ENCODE measurements at places on chromosomes 3 and 15. TPM values are rescaled to one million over a fixed set of nuclear protein-coding genes. Genes with fewer than 3 reads are reported as not detected.

The ATOSA gene
- 103 TPM for total RNA-seq

The CHRNA5 gene
- 3.2 TPM for total RNA-seq

The MYH15 gene
- total RNA-seq = 0.05 TPM

- DNase-seq = no peak
- no peak overlapping the region for H3K27ac ChIP-seq
- no peaks in the 10 kb centered on the region for H3K27me3 ChIP-seq
- H3K4me1 ChIP-seq = no peaks in the 10 kb centered on the region
Observed at GRCh38 chr15:66729331-66729951, 27.4 kb downstream of the SMAD6 start.

The KATNBL1 gene
- total RNA-seq = 33.0 TPM

The ZNF501 gene
- 4.1 TPM for total RNA-seq

DNA sequence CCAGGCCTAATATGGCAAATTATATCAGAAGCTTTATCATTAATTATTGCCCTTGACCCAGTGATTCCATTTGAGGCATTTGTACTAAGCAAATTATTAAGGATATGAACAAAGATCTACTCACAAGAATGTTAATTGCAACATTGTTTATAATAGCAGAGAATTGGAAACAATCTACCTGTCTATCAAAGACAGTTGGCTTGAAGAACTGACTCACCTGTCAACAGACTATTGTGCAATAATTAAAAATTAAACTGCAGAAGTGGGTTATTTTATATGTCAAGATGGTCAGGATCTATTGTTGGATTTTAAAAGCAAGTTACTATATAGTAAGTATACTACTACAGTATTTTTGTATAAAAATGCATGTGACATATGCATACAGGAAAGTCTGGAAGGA is 6.7 kb upstream of the FETUB start:
- H3K27ac ChIP-seq = no peak overlapping the region
- no peak for DNase-seq
- no peaks in the 10 kb centered on the region for H3K36me3 ChIP-seq
- H3K4me1 ChIP-seq = no peaks in the 10 kb centered on the region

GRCh38 chr3:138361561-138361971 is 13.2 kb downstream of the MRAS start:
- no peaks in the 10 kb centered on the region for H3K27me3 ChIP-seq
- no peaks in the 10 kb centered on the region for H3K4me1 ChIP-seq
- no peaks in the 10 kb centered on the region for H3K36me3 ChIP-seq
- no peak for DNase-seq
- no peak overlapping the region for H3K27ac ChIP-seq
- no peak overlapping the region for H3K4me3 ChIP-seq

DNA sequence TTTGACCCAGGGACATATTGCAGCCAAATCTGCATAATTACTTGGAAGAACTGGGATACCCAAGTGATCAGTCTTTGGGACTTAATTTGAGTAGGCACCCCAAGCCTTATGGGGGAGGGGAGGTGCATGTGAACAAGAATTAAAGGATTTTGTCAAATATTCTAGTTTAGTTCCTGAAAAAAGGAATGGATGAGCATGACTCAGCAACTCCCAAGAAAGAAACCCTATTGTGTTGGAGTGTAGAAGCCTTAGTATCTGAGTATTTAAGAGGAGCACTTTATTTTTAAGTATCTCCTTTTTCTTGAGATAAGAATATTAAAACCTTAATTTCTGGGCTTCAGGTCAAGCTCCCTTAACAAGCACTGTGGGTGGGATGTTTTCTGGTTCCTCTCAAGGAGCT is 222.4 kb downstream of the CD47 start:
- no peak overlapping the region for H3K4me3 ChIP-seq
- H3K27ac ChIP-seq = no peak overlapping the region
- no peaks in the 10 kb centered on the region for H3K4me1 ChIP-seq
- H3K36me3 ChIP-seq = no peaks in the 10 kb centered on the region

DNA sequence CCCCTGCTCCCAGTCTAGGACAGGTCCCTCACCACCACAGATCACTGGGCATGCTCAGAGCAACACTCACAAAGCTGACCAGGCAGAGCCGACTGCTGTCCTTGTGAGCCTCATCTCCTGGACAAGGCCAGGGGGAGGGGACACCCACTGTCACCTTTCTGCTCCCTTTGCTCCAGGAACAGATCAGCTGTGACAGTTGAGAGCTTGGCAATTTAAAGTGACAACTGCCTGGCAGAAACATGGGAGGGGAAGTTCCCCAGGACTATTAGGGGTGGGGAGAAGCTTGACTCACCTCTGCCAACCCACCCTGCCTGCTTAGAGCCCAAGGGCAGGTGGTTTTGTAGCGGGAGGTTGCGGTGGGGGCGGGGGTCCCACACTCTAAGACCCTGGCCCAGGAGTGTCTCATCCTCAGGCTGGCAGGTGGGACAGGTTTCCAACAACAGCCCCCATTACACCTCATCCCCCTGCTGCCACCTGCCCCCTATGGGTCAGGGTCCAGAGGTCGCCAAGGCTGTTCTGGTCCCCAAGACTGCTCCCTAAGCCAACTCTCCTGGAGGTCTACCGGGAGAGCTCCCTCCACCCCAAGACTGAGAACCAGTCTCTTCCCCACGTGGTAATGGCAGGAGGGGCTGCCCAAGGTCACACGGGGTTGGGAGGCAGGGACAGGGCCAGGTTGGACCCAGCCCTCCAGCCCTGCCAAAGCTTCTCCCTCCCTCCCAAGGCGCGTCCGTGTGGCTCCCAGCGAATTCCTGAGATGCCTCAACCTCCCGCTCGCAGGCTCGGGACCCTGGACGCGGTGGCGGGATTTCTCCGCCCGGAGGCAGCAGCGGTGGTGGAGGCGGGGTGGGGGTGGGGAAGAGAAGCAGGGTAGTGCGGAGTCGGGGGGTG is 80.4 kb downstream of the IQSEC1 start:
- no peak overlapping the region for H3K27ac ChIP-seq
- no peak overlapping the region for H3K4me3 ChIP-seq

- no peaks in the 10 kb centered on the region for H3K4me1 ChIP-seq
- no peak for DNase-seq
Observed at GRCh38 chr3:120182613-120183511, 88.6 kb upstream of the GSK3B start.

DNA sequence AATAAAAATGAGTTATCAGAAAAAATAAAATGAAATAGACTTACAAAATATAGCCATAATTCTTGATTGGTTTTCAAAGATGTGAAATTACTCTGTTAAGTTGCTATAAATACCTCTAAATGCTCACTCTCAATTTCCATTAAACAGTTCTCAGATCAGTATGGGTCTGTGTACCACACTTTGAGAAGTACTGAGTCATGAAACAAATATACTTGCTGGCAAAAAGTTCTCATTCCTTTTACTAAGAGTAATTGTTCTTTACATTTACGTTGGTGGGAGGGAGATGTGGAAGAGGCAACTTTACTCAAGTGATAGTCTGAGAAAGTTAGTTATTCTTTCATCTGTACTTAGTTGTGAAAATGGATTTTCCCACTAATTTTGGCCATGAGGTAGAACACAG is 96.3 kb downstream of the ZNF385D start:
- H3K4me3 ChIP-seq = no peak overlapping the region
- H3K27me3 ChIP-seq = no peaks in the 10 kb centered on the region
- H3K36me3 ChIP-seq = no peaks in the 10 kb centered on the region
- no peak overlapping the region for H3K27ac ChIP-seq
- H3K4me1 ChIP-seq = no peaks in the 10 kb centered on the region

DNA sequence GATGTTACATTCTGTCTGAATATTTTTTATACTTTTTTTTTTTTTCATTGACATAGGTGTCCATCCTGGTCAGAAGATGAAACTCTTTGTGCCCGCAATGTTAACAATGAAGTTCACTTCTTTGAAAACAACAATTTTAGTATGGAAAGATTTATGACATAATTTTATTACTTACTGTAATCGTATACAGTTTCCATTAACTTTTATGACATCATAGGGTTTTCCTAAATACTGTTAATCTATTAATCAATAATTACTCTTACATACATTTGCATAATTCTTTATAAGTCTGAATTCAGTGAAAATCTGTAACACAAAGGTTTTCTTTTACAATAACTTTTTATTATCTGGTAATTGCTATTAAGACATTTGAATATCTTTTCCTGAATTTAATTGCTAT is 17.7 kb downstream of the EIF2A start:
- no peak for DNase-seq
- no peak overlapping the region for H3K27ac ChIP-seq
- H3K36me3 ChIP-seq = peaks cover 45% of the 10 kb centered on the region
- no peak overlapping the region for H3K4me3 ChIP-seq

DNA sequence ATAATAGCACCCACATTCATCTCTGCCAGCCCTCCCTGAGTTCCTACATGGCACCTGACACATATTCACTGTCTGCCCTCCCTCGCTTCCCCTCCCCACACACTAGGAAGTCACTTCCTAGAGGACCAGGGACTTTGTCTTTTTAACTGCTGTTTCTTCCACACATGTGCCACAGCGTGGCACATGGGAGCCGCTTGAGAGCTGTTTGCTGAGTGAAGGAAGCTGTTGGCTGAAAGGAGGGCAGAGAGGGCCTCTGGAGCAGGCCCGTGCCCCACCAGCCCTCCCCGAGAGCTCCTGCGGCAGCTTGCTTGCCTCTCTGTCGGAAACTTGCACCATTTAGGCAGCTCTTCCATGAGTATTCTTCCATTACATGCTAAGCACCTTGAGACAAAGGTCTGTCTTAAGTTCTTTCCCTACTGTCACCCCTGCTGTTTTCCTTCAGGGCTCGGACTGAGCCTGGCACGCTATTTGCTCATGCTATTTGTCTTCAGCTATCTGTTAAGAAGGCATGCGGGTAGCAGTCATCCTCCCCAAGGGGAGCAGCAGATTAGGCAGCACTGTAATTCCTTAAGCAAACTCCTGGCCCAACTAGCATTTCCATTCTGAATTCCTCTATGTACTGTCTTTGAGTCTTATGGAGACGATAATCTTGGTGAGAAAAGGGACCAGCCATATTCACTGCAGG is 72.2 kb downstream of the CACNA1D start:
- H3K27ac ChIP-seq = no peak overlapping the region
- no peak overlapping the region for H3K4me3 ChIP-seq
- H3K27me3 ChIP-seq = no peaks in the 10 kb centered on the region
- no peaks in the 10 kb centered on the region for H3K36me3 ChIP-seq
- no peak for DNase-seq

The SFMBT1 gene
- 28.4 TPM for total RNA-seq

DNA sequence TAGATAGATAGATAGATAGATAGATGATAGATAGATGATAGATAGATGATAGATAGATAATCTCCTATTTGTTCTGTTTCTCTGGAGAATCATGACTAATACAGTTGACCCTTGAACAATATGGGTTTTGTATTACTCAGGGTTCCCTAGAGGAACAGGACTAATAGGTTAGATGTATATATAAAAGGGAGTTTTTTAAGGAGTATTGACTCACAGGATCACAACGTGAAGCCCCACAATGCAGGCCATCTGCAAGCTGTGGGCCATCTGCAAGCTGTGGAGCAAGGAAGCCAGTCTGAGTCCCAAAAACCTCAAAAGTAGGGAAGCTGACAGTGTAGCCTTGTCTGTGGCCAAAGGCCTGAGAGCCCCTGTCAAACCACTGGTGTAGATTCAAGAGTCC is 67.6 kb downstream of the PYDC2 start:
- H3K27me3 ChIP-seq = no peaks in the 10 kb centered on the region
- H3K4me1 ChIP-seq = no peaks in the 10 kb centered on the region
- no peak overlapping the region for H3K27ac ChIP-seq
- no peak overlapping the region for H3K4me3 ChIP-seq

DNA sequence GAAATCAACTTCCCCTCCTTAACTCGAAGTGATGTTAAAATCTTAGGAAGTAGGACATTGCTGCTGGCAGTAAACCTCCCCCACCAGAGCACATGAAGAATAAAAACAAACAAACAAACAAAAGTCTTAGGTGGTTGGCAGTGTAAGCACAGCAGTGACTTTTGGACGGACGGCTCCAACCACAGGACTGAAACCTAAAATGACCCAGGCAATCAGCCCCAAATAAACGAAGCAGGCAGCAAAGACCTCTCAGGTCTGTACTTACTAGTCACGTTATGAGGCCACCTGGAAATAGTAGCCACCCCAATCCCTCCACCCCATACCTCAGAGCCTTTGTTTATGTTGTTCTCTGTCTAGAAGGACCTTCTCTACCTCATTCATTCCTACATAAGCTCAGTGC is 33.5 kb upstream of the HES1 start:
- H3K27me3 ChIP-seq = no peaks in the 10 kb centered on the region
- peaks cover 6% of the 10 kb centered on the region for H3K4me1 ChIP-seq
- H3K4me3 ChIP-seq = no peak overlapping the region
- H3K36me3 ChIP-seq = no peaks in the 10 kb centered on the region
- no peak overlapping the region for H3K27ac ChIP-seq

DNA sequence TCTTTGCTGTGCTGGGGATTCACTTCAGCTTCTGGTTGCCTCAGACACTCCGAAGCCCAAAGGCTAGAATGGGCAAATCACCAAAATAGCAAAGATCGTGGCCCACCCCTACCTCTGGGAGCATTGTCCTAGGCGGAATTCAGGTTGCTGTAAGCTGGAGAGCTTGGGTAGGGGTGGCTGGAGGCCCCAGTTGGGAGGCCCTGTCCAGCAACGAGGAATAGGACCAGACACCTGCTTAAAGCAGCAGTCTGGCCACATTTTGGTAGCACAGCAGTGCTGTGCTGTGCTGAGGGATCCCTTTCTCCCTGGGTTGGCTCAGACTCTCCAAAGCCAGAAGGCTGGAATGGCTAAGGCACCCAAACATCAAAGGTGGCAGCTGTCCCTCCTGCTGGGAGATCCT is 99.3 kb downstream of the CLDN1 start:
- DNase-seq = no peak
- H3K4me1 ChIP-seq = no peaks in the 10 kb centered on the region
- no peak overlapping the region for H3K4me3 ChIP-seq
- H3K27me3 ChIP-seq = no peaks in the 10 kb centered on the region
- H3K36me3 ChIP-seq = no peaks in the 10 kb centered on the region
- no peak overlapping the region for H3K27ac ChIP-seq

GRCh38 chr3:44827196-44827595 is 34.5 kb upstream of the TMEM42 start:
- no peak overlapping the region for H3K4me3 ChIP-seq
- no peaks in the 10 kb centered on the region for H3K4me1 ChIP-seq
- DNase-seq = no peak
- no peaks in the 10 kb centered on the region for H3K36me3 ChIP-seq
- no peak overlapping the region for H3K27ac ChIP-seq

The GADL1 gene
- total RNA-seq = not detected

DNA sequence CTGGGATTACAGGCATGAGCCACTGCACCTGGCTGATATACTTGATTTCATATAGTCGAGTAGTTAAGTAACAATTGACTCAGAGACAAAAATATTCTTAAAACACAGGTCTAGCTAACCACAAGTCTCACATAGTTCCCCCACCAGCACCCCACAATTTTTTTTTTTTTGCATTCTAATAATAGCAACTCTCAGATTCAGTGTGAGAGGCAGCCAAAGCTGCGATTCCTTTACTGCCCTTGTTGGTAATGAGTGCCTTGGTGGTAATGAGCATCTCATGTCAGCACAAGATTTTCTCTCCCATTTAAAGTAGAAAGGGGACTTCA is 72.5 kb downstream of the WWTR1 start:
- DNase-seq = no peak
- no peaks in the 10 kb centered on the region for H3K36me3 ChIP-seq
- H3K4me3 ChIP-seq = no peak overlapping the region
- no peak overlapping the region for H3K27ac ChIP-seq

All from naive thymus-derived CD4-positive, alpha-beta T cell (primary cell).